BJ (cell line): ENCODE measurements at places on chromosomes 6 and 20.

DNA sequence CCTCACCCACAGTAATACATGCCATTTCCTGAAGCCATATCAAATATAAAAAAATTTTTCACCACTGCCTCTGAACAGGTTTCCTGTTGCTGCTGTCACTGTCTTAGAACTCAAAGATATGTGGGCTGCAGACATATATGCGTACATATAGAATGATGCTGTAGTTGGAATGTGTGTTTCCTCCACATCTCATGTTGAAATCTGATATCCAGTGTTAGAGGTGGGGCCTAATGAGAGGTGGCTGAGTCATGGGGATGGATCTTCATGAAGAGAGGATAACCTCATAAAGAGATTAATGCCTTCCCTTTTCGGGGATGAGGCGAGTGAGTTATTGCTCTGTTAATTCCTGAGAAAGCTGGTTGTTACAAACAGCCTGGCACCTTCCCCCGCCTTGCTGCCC lies 7.7 kb upstream of the SCP2D1 start:
- no peak for DNase-seq

DNA sequence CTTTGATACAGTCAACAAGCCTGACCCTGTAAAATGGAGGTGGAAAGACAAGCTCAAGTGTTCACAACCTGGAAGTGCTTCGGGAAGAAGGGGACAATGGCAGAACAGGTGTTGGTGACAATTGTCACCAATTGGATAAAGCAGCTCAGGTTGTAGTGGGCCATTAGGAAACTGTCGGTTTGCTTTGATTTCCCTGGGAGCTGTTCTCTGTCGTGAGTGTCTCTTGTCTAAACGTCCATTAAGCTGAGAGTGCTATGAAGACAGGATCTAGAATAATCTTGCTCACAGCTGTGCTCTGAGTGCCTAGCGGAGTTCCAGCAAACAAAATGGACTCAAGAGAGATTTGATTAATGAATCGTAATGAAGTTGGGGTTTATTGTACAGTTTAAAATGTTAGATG lies 15.0 kb downstream of the CCR6 start:
- no peak for DNase-seq

DNA sequence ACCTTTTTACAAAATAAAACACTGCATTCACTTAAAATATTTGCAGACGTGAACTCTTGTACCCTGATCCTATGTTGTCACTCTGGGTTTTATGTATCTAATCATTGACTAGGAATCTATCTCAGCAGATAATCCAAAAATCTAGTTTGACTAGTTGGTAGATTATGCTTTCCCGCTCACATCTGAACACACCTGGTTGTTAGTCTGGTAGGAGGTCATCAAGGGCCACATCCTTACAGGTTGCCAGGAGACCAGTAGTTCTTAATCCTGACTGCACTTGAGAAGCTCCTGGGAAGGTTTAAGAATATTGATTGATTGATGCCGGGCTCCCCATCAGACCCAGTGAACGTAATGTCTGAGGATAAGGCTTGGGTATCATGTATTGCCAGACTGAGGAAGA lies 104.4 kb downstream of the MTHFD1L start:
- DNase-seq: no peak

DNA sequence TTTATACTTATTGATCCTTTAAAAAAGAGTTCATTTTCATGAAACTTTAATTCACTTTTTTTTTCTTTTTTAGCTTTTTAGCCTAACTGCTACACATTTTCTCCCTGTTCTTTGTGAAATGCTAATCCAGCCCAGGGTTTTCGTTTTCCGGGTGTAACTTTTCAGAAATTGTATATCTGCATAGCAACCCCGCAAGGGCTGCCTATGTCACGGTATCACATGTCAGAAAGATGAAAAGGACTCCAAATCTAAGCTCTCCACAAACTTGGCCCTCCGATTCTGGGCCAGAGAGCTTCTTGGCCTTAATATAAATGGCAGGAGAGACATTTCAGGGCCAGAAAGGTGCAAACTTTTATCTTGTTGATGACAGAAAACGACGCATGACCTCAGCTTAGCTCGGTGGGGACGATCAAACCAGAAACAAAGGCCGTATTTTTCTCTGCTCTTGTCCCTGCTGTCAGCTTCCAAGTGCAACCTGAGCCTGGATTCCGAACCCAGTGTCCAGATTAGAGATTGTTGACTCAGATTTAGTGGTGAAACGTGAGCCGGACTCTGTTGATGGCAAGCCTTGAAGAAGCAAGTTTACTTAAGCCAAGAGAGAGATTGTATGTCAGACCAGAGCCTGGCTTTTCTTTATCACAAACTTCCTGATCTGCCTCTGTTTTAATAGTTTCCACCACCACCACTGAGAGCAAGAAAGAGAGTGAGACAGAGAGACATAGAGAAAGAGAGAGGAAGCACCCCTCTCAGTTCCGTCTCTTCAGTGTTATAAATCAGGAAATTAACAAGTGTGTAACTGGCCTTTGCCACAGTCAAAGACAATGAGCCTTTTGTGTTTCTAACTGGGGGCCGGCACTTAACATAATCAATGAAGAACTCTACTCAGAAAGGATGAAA lies 157.8 kb downstream of the SCML4 start:
- no peak for DNase-seq

DNA sequence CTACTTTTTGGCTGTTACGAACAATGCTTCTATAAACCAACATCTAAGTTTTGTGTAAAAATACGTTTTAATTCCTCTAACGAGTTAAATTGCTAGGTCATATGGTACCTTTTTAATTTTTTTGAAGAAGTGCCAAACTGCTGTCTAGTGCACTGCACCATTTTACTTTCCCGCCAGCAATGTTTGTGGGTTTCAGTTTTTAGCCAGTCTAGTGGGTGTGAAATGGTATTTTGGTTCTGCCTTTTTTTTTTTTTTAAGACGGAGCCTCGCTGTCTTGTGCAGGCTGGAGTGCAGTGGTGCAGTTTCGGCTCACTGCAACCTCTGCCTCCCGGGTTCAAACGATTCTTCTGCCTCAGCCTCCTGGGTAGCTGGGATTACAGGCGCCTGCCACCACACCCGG lies 34.1 kb upstream of the BAG2 start:
- DNase-seq: no peak

GRCh38 chr6:105951322-105951721 lies 134.8 kb upstream of the PRDM1 start:
- no peak for DNase-seq

- no peak for DNase-seq
Measured at GRCh38 chr6:19535351-19535750, 301.8 kb upstream of the ID4 start.

DNA sequence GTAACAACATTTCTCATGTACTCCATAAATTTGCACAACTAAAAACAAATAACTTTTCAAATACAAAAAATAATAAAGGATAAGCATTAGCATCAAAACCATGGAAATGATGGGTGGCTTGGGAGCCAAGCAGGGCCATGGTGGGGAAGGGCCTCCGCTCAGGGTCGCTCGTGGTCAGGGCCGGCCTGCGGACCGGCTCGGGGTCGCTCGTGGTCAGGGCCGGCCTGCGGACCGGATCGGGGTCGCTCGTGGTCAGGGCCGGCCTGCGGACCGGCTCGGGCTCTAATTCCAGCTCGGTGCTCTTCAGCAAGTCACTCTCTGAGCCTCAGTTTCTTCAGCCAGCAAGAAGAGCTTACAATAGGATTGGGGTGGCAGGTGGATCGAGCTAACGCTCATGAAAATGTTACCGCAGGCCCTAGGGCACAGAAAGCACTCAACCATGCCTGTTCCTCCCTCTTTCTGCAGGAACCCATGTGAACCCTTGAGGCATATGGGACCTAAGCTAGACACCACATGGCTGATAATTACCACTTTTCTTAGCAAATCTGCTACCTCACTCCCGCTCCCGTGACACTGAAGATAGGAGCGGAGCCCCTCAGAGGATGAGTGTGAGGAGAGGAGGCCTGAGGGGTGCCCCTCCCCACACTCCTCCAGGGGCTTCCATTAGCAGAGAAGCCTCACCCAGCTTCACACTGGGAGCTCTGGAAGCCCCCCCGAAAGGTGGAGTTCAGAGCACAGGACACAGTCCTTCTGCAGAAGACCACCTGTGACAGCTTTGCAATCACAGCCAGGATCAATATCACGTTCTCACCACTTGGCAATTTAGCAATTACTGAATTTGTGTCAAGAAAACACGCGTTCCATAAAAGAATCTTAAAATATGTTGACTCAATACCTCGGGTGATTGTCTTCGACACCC lies 103.0 kb downstream of the PSMB1 start:
- DNase-seq: no peak

GRCh38 chr20:63702751-63703470 lies 4.9 kb downstream of the ARFRP1 start:
- DNase-seq: no peak

DNA sequence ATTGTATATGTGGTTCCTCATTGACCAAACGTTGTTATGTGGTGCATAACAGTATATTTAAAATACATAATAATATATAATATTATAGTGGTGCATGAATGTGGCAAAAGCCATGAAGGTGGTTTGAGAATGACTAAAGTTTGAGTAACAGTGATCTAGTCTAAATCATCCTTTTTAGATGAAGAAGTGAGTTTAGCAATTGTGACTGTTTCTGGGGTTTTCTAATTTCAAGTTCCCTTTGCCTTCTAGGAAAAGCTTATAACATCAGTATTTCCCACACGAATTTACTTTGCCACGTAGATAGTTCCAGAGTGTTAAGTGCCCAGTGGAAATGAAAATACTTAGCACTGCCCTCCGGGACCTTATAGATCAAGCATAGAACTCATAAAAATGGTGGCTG lies 40.9 kb downstream of the ARFGEF2 start:
- no peak for DNase-seq

DNA sequence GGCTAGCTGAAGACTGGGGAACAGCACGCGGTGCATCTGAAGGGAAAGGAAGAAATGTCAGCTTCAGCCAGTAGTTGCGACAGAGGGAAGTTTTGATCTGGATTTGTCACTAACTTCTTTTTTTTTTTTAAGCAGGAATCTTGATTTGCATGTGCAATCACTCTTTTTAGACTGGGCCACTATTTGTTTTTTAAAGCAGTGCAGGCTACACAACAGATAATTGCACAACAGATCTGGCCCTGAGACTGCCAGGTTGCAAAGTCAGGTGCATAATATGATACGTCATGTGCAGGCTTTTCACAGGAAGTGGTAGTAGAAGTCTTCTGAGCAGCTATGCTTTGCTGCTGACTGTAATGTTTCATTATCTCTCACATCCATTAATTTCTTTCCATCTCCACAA lies 13.5 kb downstream of the PFDN4 start:
- DNase-seq: no peak

DNA sequence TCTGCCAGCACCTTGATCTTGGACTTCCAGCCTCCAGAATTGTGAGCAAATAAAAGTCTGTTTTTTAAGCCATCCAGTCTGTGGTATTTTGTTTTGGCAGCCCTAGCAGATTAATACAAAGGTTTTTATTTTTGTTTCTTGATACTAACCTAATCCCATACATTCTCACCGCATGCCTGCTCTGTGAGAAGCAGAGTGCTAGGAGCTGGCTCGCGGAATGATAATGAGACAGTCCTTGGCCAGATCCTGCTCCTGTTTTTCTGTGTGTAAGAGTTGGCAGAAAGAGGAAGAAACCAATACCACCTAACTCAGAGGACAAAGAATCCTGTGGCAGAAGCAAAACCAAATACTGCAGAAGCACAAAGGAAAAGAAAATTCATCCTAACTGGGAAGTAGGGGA lies 82.6 kb downstream of the KIF16B start:
- no peak for DNase-seq

DNA sequence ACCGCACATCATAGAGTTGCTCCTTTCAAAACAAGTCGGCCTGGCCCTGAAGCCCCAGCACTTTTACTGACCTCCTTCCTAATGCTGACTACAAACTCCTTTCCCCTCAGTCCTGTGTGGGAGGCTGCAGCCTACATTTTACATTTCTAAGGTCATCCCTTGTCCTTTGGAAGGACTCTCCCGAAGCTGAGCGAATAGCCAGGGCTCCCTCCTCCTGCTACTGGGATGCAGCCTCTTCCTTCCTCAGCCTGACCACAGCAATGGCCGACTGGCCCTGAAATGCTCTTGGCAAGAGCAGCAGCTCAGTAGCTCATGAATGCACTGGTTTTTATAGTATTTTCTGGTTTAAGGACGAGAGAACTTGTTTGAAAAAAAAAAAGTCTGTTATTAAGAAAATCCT lies 679 bp downstream of the ADGRF5 start:
- DNase-seq: no peak

GRCh38 chr6:56437171-56437900 lies 190.0 kb upstream of the COL21A1 start:
- no peak for DNase-seq

GRCh38 chr6:43376551-43376981 lies 7.1 kb upstream of the ZNF318 start:
- DNase-seq: no peak

DNA sequence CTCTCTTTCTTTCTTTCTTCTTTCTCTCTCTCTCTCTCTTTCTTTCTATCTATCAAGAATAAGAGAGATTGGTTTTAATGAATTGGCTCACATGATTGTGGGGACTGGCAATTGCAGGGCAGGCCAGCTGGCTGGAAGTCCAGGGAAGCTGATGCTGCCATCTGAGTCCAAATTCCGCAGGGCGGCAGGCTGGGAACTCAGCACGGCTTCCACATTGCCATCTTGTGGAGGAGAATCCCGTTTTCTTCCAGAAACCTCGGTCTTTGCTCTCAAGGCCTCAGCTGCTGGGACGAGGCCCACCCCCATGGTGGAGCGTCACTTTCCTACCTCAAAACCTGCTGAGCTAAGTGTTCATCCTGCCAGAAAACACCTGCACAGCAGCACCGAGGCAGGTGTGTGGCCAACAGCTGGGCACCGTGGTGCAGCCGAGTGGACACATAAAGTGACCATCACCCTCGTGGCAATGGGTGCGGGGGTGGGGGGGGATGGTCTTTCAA lies 58.8 kb upstream of the SLCO4A1 start:
- DNase-seq: no peak

DNA sequence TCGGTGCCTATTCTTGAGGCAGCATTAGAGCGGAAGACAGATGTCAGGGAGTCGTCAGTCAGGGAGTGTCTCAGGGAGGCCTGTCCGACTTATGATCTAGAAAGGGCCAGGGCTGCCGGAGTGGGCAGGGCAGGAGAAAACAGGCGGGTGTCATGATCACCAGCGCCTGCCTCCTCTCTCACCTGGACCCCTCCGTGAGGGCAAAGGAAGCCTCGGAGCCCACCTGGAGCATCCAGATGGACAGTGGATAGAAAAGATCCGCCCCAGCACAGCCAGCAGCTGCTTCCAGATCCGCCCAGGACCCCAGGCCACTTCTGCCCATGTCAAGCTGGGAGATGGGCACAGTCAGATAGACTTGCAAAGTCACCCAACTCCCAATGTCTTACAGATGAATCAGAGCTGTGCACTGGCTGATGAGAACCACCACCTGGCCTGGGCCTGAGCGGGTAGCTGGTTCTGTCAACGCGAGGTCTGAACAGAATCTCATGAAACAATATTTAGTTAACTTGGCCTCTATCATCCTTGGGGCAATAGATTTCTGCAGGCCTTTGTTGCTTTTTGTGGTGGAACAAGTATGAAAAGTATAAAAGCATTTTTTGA lies 22.2 kb downstream of the PSMG4 start:
- DNase-seq: no peak

DNA sequence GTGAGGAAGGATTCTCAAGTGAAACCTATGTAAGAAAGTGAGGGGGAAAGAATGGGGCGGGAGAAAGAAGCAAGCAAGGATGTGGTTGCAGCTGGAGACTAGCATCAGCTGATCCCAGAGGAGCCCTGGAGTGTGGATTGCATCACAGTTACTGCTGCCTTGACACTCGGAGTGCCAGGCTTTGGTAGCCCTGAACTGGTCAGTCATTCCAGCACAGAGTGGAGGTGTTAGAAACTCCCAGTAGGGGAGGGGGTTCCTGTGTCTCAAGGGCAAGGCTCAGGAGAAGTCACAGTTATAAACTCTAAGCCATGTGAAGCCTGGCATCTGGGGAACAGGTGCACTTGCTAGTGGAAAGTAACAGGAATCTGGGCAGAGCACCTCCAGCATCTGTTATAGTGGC lies 23.5 kb downstream of the SNAP25 start:
- no peak for DNase-seq
